ENCODE measurements at places on chromosomes 2 and 18. TPM values are rescaled to one million over a fixed set of nuclear protein-coding genes. Genes with fewer than 3 reads are reported as not detected.

KCNF1 gene
- total RNA-seq = 0.17 TPM

FBXO36 gene
- total RNA-seq = 1.4 TPM

C2orf78 gene
- not detected for total RNA-seq

SLC35F5 gene
- total RNA-seq = 126 TPM

ERICH2 gene
- not detected for total RNA-seq

PNO1 gene
- total RNA-seq = 30.9 TPM

ADAM23 gene
- 4.4 TPM for total RNA-seq

VWA3B gene
- not detected for total RNA-seq

SLC8A1 gene
- total RNA-seq = 9.6 TPM

CNTNAP5 gene
- total RNA-seq = not detected

SCYGR2 gene
- not detected for total RNA-seq

DPP4 gene
- total RNA-seq = 22.0 TPM

CLEC4F gene
- total RNA-seq = not detected

SPP2 gene
- total RNA-seq = not detected

RIT2 gene
- total RNA-seq = not detected

PSD4 gene
- total RNA-seq = 27.0 TPM

FOXI3 gene
- total RNA-seq = not detected

NT5DC4 gene
- total RNA-seq = not detected

CROCC2 gene
- total RNA-seq = not detected

QPCT gene
- 12.1 TPM for total RNA-seq

DSG1 gene
- not detected for total RNA-seq

All from Caki2 (cell line).